Caco-2 (cell line): ENCODE measurements at places on chromosomes 7 and 10. TPM values are rescaled to one million over a fixed set of nuclear protein-coding genes. Genes with fewer than 3 reads are reported as not detected.

The CAV2 gene
- 17.6 and 18.1 TPM in 2 replicates for total RNA-seq

The WNT16 gene
- total RNA-seq, result not detected in 2 replicates

DNA sequence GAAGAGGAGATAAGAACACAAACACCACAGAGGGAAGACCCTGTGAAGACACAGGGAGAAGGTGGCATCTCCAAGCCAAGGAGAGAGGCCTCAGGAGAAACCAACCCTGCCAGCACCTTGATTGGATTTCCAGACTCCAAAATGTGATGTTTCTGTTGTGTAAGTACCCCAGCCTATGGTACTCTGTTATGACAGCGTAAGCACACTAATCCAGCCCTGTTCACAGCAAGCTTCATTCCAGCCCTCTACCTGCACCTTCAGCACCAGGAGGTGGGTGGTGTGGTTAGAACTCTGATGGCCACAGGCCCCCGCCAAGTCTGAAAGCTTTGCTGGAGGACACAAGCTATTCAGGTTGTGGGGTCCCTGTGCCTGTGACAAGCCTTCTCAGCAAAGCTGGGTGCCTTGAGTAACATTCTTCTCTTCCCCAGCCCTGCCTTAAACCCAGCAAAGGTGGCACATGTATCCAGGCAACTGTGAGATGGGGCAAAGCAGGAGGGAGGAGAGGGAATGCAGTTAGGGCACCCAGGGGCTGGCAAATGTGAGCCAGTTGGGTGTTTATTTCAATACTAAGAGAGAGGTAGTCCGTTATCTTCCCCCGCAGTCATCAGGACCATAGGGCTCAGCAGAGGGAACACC, 4.5 kb downstream of the VSTM4 start:
- no peak for DNase-seq

- peak; percentile 56 for DNase-seq
These were observed 6.5 kb downstream of the MDH2 start for GRCh38 chr7:76054123-76055120.

DNA sequence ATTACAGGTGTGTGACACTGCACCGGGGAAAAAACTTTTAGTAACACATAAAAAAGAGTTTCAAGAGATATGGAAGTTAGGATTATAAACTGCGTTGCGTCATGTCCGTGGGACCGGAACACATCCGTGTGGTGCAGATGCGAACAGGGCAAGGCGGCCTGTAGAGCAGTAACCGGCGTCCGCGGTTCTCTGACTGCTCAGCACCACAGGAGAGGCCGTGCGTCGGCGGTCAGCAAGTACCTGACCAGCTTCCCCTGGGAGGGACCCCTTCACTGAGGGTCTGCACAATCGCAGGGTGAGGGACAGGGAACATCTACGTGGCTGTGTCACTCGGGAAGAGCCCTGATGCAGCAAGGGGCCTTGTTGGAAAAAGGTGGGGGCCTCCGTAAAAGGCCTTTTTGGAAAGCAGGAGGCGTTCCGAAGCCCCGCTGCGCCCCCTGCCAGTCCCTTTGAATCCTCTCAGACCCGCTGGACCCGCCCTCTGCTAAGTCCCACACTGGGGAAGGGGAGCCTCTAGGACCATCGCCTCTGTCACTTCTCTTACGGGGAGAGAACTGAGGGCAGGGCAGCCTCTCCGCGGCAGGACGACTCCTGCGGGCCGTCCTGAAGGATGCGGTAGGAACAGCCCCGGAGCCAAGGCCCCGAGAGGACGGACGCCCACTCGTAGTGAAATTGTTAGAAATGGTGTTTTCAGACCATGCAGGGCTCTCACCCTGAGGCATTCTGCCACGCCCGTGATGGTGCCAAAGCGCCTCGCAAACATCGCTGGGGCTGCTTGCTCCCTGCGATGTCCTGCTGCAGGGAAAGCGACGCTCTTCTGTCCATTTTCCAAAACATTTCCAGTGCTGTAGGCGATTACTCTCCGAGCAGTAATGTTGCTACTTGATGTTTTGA, 771.6 kb upstream of the COBL start:
- no peak for DNase-seq

- no peak for DNase-seq
These were observed 166.4 kb downstream of the CCSER2 start for GRCh38 chr10:84494849-84495180.

- DNase-seq, result no peak
These were observed 27.3 kb downstream of the GALNT11 start for GRCh38 chr7:152052771-152053170.
